HepG2 (cell line): ENCODE measurements at places on chromosomes 12 and 14.
A peak's percentile ranks its signal among the peaks of the same experiment; 100 is the strongest.

GRCh38 chr12:64061868-64062375 is 160.2 kb downstream of the KICS2 start:
- H3K27me3 ChIP-seq: no peaks in the 10 kb centered on the region
- no peak overlapping the region for H3K4me3 ChIP-seq
- H3K36me3 ChIP-seq: no peaks in the 10 kb centered on the region; the same call in 1 of the 2 replicates
- H3K27ac ChIP-seq: no peak overlapping the region
- DNase-seq: no peak

DNA sequence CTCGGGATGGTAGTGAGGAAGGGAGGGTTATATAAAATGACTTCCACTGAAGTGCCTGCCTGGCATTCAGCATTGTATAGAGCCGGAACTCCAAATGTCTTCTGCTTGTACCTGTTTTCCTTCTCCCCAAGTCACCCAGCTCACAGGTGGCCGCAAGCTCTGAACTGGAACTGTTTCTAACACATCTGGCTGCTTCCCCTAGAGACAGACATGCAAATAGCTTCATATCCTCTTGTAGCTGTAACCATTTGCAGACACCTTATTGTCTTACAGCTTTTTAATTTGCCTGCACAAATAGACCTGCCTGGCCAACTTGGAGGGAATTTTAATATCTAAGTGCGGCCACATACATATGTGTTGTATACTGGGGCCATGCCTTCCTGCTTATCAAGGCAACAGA is 126.0 kb downstream of the CHST11 start:
- no peaks in the 10 kb centered on the region for H3K4me1 ChIP-seq
- no peak for DNase-seq
- H3K27me3 ChIP-seq: peaks cover 26% of the 10 kb centered on the region; the same call in 2 of the 3 replicates

GRCh38 chr14:53947094-53947445 is 9.6 kb downstream of the BMP4 start:
- no peak overlapping the region for H3K27ac ChIP-seq
- no peak overlapping the region for H3K4me3 ChIP-seq
- H3K4me1 ChIP-seq: peaks cover 78% of the 10 kb centered on the region
- peaks cover 16% of the 10 kb centered on the region for H3K36me3 ChIP-seq

DNA sequence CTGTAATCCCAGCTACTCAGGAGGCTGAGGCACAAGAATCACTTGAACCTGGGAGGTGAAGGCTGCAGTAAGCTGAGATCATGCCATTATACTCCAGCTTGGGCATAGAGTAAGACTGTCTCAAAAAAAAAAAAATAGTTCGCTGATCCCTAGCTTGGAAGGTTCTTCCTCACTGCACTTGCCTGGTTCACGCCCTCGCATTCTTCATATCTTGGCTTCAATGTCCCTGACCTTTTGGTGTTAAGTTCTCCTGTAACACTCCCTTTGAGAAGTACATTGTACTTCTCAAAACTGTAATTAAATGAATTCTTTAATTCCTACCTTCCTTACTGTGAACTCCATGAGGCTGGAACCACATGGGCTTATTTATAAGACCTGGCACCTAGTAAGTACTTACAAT is 16.5 kb upstream of the TPCN1 start:
- H3K27ac ChIP-seq: peak overlapping the region; percentile 53
- peaks cover 49% of the 10 kb centered on the region for H3K4me1 ChIP-seq
- no peaks in the 10 kb centered on the region for H3K27me3 ChIP-seq
- no peak overlapping the region for H3K4me3 ChIP-seq
- no peaks in the 10 kb centered on the region for H3K36me3 ChIP-seq

GRCh38 chr14:30330445-30330844 is 228.5 kb upstream of the G2E3 start:
- H3K4me3 ChIP-seq: no peak overlapping the region
- H3K36me3 ChIP-seq: no peaks in the 10 kb centered on the region
- no peak for DNase-seq
- no peaks in the 10 kb centered on the region for H3K4me1 ChIP-seq
- H3K27me3 ChIP-seq: no peaks in the 10 kb centered on the region
- H3K27ac ChIP-seq: no peak overlapping the region

DNA sequence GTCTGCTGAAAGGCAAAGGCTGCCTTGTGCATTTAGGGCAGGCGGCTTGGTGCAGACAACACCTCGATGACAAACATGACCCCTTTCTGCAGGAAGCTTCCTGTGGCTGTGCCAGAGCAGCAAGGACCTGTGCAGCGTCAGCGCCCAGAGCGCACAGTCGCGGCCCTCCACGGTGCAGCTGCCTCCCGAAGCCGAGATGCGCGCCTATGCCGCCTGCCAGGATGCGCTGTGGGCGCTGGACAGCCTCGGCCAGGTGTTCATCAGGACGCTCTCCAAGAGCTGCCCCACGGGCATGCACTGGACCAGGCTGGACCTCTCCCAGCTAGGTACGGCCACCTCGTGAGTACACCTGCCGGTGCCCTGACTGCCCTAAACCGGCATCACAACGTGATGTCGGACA is 57.3 kb downstream of the ANKRD9 start:
- no peaks in the 10 kb centered on the region for H3K27me3 ChIP-seq
- no peaks in the 10 kb centered on the region for H3K4me1 ChIP-seq
- H3K36me3 ChIP-seq: peaks cover 37% of the 10 kb centered on the region; the same call in 2 of the 3 replicates
- H3K4me3 ChIP-seq: no peak overlapping the region
- H3K27ac ChIP-seq: no peak overlapping the region

DNA sequence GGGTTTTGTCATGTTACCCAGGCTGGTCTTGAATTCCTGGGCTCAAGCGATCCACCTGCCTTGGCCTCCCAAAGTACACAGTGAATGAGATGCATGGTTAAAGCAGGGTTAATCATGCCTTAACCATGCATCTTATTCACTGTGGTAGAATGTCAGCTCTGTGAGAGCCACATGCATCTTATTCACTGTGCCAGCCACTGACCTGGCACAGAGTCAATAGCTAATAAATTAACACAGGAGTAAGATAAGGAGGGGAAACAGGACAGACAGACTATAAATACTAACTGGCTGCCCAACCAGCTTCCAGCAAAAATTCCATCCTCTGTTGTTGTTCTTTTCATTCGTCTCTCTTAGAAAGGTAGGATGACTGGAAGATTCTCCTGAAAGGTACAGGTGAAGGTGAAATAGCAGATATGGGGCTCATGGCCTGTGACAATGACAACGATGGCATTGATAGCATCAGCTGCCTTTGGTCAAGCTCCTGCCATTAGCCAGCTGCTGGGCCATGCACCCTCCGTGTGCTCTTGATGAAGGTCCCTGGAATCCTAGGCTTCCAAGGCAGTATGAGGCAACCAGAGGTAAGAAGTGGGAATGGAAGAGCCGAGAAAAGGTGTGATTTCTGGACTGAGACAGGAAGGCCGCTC is 76.6 kb downstream of the ZNF664 start:
- H3K4me3 ChIP-seq: no peak overlapping the region
- H3K27me3 ChIP-seq: peaks cover 4% of the 10 kb centered on the region; the same call in 1 of the 3 replicates
- H3K4me1 ChIP-seq: no peaks in the 10 kb centered on the region
- no peak for DNase-seq
- no peak overlapping the region for H3K27ac ChIP-seq
- H3K36me3 ChIP-seq: no peaks in the 10 kb centered on the region

DNA sequence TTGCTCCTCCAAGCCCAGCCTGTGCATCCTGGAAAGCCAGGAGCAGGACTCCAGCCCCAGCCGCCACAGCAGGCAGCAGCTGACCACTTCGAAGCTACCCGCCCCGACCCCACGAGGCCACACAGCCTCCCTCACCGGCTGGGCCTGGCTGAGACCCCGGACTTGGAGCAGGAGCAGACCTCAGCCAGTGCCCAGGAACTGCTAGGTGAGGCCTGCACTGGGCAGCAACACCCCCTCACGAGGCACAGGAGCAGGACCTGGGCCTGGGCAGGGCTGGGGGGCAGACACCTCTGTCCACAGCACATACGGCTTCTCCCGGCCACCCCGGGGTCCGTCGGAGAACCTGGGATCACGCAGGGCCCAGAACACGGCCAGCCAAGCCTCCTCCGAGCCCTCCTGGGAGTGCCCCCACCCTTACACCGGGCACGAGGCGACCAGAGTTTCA is 137.4 kb upstream of the C14orf180 start:
- H3K36me3 ChIP-seq: no peaks in the 10 kb centered on the region
- no peak overlapping the region for H3K27ac ChIP-seq
- no peak for DNase-seq
- H3K4me1 ChIP-seq: no peaks in the 10 kb centered on the region
- H3K27me3 ChIP-seq: peaks cover 40% of the 10 kb centered on the region

DNA sequence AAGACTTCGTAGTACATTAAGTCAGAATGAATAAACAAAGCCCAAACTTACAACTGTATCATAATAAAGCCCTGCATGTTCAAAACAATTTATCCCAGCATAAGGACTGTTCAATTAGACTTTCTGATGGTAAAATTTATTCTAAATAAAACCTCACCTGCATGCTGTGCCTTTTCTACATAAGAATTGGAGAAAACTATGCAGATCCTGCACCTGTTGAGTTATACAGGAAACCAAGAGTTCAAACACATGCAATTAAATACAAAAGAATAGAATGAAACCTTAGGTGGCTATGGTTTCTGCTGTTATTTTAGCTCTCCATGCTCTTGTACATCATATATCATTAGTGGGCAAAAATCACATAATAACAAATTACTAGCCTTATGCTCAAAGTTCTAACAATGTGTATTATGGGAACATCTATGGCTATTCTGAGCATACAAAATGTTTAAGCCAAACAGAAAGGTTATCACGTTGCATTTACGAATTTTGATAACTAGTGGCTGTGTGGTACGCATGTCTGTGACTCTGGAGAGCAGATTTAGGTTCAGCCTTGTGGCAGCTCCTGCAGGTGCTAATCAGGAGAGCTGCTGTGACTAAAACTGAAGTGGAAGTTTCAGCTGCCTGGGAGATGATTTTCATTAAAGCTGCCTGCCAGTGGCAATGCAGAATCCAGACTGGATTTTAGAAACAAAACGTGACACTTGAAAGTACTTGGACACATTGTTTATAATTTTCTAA is 36.1 kb upstream of the LRFN5 start:
- no peak overlapping the region for H3K4me3 ChIP-seq
- DNase-seq: no peak
- no peaks in the 10 kb centered on the region for H3K27me3 ChIP-seq
- H3K36me3 ChIP-seq: no peaks in the 10 kb centered on the region
- H3K4me1 ChIP-seq: no peaks in the 10 kb centered on the region

GRCh38 chr14:104794993-104795780 is at the start of gene AKT1:
AKT1 (minus strand) TSS chr14:104795748; CDS start chr14:104792643, 3,105 bp downstream.
- H3K27ac ChIP-seq: peak within 1 kb of the TSS; percentile 57
- peaks cover 5% of the 10 kb centered on the region for H3K36me3 ChIP-seq
- peaks cover 65% of the 10 kb centered on the region for H3K4me1 ChIP-seq
- peak within 1 kb of the TSS; percentile 88 for H3K4me3 ChIP-seq
- no peak for DNase-seq

GRCh38 chr12:1553987-1554982 is 40.1 kb downstream of the FBXL14 start:
- H3K27ac ChIP-seq: no peak overlapping the region
- H3K27me3 ChIP-seq: peaks cover 3% of the 10 kb centered on the region
- no peak for DNase-seq
- H3K4me1 ChIP-seq: no peaks in the 10 kb centered on the region
- H3K36me3 ChIP-seq: no peaks in the 10 kb centered on the region

- no peaks in the 10 kb centered on the region for H3K4me1 ChIP-seq
- no peak for DNase-seq
- H3K27ac ChIP-seq: no peak overlapping the region
- H3K4me3 ChIP-seq: no peak overlapping the region
- no peaks in the 10 kb centered on the region for H3K27me3 ChIP-seq
These were observed 22.8 kb downstream of the CEP170B start for GRCh38 chr14:104887623-104888488.

DNA sequence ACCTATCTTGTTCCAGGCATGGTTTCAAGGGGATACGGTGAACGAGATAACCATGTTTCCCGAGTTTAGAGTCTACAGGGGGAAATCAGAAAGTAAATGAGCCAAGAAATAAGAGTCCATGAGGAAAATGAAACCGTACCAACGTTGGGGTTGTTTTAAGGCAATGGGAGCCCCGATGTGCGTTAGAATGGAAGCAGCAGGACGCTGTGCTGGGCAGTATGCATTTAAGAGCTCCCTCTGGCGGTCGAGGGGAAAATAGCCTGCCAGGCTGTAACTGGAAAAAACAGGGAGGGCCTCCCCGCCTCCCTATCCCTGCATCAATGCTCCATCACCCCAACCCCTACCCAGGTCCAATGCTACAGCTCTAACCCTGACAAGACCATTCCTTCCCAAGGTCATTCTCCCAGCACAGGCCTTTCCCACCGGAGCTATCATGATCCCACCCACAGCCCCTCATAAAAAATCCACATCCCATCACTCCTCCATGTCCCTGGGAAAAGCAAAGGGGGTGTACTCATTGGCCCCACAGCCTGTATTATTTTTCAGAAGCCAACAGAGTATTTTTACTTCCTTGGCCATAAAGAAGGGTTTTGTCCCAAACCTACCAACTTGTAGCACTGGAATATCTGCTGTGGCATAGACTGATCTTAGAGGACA is 226.3 kb upstream of the NOS1 start:
- no peaks in the 10 kb centered on the region; the same call in 1 of the 2 replicates for H3K27me3 ChIP-seq
- peak; percentile 15 for DNase-seq
- H3K4me3 ChIP-seq: no peak overlapping the region
- H3K36me3 ChIP-seq: no peaks in the 10 kb centered on the region
- no peaks in the 10 kb centered on the region for H3K4me1 ChIP-seq
- no peak overlapping the region for H3K27ac ChIP-seq

GRCh38 chr12:88468581-88468980 is 111.7 kb downstream of the KITLG start:
- no peak for DNase-seq
- no peaks in the 10 kb centered on the region for H3K27me3 ChIP-seq
- H3K27ac ChIP-seq: no peak overlapping the region
- peaks cover 15% of the 10 kb centered on the region for H3K4me1 ChIP-seq
- H3K36me3 ChIP-seq: no peaks in the 10 kb centered on the region
- no peak overlapping the region for H3K4me3 ChIP-seq

GRCh38 chr12:105504286-105504685 is 173.8 kb downstream of the C12orf75 start:
- no peaks in the 10 kb centered on the region for H3K4me1 ChIP-seq
- no peak for DNase-seq
- H3K27ac ChIP-seq: no peak overlapping the region
- no peaks in the 10 kb centered on the region for H3K27me3 ChIP-seq
- H3K4me3 ChIP-seq: no peak overlapping the region

DNA sequence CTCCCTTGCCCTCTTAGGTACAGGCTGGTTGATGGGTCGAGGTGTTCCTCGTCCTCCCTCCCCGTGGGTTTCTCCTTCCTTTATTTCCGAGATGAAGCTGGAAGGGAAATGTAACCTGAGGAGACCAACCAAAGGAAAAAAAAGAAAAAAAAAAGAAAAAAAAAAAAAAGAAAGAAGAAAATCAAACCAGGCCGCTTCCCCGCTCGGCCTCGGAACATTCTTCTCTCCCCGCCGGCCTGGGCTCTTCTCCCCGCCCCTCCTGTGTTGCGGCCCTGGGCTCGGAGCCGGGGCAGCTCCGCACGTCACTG is 1.6 kb upstream of the NFATC4 start:
- H3K4me1 ChIP-seq: peaks cover 26% of the 10 kb centered on the region
- DNase-seq: no peak
- H3K36me3 ChIP-seq: no peaks in the 10 kb centered on the region
- H3K27me3 ChIP-seq: peaks cover 20% of the 10 kb centered on the region
- no peak overlapping the region for H3K27ac ChIP-seq
- peak overlapping the region; percentile 71 for H3K4me3 ChIP-seq
